ENCODE measurements at places on chromosomes 5 and 9.

DNA sequence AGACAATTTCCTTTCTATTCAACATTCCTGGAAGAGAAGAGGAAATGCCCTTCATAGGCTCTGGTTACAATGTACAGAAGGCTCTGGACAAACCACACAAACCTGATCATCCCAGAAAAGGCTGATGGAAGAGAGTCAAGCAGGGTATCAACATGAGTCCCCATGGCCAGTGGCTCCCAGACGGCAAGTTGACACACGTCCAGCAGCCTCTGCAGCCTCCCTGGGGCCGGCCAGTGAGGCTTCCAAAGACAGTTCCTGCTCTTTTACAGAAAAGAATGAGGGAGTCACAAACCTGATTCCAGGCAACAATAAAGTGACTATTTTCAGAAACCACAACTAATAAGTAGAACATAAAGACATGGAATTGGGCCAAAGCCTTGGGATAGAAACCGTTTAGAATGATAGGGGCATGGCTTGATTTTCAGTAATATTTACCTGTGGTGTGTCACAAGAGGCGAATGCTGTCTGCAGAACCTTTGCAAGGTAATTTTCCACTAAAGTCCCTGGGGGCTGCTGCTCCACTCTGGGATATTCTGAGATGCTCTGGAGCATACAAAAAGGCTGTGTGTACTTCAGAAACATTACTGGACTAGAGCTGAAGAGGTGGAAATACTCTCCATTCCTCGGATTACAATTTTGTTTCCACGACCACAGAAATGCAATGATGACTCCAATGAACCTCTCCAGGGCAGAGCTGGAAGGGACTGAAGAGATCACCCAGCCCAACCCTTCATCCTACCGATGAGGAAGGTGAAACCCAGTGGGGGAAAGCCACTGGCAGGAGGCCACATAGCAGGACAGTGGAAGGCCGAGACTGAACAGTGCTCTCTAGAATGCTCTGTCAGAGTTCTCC lies 10.4 kb downstream of the MED27 start:
- DNase-seq = no peak

DNA sequence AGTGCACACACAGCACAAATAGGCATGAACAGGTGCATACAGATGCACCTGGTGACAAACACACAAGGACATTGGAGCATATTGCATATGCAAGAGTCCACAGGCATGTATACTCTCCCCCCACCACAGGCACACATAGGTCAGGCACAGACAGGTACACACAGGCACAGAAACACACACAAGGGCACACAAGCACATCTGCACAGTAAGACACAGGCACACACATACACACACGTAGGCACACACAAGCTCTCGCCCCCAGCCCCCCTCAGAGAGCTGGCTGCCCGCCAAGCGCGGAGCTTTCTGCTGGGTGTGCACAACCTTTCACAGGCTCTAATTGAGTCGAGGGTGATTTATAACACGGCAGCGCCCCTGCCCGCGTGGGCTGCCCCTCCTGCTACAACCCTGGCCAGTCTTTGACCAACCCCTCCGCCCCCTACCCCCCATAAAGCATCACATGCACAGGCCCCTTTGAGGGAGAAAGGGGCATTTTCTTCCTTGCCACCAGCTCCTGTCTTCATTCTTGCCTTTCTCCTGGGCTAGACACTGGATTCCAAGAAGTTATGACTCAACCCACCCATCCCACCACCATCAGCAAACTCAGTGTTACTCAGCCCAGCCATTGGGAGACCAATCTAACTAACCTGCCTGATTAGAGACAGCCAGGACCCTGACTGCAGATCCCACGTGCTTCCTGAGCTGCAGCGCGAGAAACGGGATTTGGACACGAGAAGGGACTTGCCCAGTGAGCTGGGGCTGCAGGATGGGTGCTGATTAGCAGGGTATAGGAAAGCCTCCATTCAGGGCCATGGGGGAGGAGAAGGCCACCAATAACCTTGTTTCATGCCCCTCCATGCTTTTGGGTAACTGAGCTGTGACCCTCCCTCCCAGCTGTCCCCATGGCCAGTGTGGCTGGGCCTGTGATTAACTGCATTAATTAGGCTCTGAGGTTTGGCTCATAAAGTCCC lies 42.8 kb upstream of the PSD2 start:
- no peak for DNase-seq

DNA sequence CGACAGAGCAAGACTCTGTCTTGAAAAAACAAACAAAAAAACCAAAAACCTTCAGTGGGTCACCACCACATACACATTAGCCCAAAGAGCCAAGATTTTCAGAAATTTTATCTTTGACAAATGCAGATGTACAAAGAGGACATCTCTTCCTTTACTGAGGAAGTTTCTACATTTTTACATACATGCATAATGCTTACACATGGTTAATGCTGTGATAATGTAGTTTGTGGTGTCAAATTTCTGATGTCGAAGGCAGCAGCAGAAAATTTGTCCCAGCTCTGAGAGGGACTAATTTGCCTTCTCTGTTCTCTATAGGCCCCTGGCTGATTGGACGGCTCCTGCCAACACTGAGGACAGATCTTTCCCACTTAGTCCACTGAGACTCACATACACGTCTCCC lies 24.6 kb upstream of the C9orf40 start:
- no peak for DNase-seq

DNA sequence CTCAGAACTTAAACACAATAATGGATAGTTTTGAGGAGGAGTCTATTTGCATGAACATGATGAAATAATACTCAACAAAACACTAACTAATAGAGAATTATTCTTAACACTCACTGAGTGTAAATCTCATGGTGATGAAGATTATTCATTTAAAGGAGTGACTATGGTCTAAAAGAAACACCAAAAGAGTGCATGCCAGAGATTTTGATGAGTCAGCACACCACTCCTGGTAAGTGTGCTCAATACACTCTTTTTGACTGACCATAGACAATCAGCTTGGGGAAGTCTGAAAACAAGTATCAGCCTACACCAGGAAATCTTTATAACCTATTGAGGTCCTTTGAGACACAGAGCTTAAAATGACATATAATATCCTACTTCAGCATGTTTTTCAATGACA lies 6.8 kb upstream of the FST start:
- no peak for DNase-seq

GRCh38 chr5:26245321-26245720 lies 793.1 kb downstream of the CDH9 start:
- DNase-seq = no peak

DNA sequence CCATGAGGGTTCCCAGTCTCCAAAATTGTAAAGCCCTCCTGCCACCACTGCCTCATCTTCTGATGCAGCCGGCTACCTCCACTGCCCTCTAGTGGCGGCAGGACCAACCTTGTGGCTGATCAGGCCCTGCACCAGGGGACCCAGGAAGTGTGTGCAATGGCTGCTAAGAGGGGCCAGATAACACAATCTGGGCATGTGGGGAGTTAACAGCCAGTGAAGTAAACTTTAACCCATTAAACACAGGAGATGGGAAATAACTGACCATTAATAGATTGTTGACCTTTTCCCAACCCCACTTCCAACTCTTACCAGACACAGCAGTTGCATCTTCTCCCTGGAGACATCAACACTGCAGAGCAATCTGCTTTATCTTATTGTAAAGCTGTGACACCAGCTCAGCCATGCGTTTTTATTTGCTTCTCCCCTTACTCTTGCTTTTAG lies 63.3 kb downstream of the FREM1 start:
- DNase-seq = no peak

DNA sequence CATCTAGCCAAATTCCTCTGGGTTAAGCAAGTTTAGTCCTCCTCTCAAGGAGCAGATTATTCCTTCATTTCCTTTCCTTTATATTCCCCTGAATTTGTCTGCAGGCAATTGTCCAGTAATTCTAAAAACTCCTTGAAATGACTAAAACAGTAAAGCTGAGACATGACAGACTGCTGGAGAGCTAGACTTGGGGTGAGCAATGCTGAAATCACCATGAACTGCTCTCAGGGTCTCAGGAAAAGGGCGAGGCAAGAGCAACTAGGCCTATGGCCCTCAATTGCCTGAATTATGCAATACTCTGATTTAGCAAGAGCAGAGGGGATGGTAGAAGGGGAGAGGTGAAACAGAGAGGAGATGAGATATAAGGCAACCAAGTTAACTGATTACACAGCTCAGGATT lies 172.9 kb upstream of the NREP start:
- DNase-seq = no peak

GRCh38 chr5:81164936-81165335 lies 68.2 kb upstream of the CKMT2 start:
- no peak for DNase-seq

DNA sequence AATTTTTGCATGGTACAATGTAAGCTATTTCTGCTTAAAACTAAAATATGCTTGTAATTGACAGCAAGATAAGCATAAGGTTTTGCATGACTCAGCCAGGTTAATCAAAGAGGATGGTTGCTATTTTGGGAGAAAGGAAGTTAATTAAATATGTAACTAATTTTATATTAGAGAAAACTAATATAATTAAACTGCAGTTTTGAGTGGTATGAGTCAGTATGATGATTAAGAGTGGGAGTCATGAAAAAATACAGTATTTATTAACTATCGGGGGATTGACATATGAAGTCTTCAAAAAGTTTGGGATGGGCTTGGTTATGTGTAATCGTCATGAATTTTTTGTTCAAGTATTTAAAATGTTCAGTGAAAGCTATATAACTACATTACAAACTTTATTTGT lies 54.0 kb upstream of the CDK20 start:
- DNase-seq = no peak

- DNase-seq = no peak
These were observed 844.8 kb downstream of the CDH9 start for GRCh38 chr5:26193626-26194025.

GRCh38 chr9:121599872-121600585 lies 51.4 kb upstream of the DAB2IP start:
- no peak for DNase-seq

GRCh38 chr5:52801329-52801728 lies 13.6 kb downstream of the ITGA1 start:
- DNase-seq = no peak

DNA sequence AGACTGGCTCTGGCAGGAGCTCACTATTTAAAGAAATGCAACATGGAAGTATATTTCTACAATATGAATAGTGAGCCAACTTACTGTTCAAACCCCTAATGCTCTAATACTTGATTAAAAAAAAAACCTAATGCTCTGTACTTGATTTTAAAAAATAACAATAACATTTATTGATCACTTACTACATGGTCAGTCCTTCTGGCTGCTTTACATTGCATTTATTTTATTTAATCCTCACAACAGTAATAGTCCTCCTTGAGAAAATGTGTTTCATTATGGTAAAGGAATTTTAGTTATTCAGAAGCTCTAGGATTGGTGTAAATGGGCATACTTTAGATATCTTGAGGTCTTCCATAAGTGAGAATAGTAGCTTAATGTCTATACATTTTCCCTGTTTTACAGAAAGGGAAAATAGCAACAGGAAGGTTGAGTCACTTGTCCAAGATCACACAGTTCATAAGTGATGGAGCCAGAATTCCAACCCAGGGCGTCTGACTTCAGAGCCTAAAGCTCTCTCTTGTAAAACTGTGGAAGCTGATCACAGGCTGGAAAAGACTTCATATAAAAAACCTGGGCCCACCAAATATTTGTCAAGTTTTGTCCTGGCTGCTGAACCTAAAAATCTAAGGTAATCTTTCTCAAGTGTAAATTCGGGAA lies 1.0 kb downstream of the STARD4 start:
- no peak for DNase-seq

DNA sequence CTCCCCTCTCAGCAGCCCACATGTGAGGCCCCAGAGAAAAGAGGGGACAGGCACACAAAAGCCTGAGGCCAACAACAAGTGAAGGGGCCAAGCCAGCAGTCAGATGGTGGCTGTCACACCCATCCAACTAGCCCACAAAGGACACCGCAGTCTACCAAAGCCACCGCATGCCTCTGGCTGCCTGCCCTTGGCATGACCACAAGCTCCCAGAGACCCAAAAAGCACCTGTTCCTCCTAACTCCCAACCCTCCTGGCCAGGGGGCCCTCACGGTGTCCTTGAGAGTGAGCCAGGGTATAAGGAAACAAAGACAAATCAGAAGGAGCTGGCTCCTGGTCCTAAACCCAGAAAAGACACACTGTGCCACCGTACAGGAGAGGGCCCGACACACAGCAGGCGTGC lies 77.8 kb upstream of the LRRTM2 start:
- no peak for DNase-seq

Data from stimulated activated CD8-positive, alpha-beta memory T cell treated with anti-CD3 and anti-CD28 coated beads, Interleukin-2, amount 100 ng/mL, for 1 hour (primary cell).